ENCODE measurements at places on chromosomes 1 and 21. TPM values are rescaled to one million over a fixed set of nuclear protein-coding genes. Genes with fewer than 3 reads are reported as not detected.

Gene LCE1F
- not detected for total RNA-seq

Gene FRRS1
- total RNA-seq = 4.2 TPM

Gene ZNF362
- total RNA-seq = 9.2 TPM

Gene ADAM30
- total RNA-seq = not detected

Gene CD52
- 278 TPM for total RNA-seq

Gene IL24
- total RNA-seq = 0.54 TPM

Gene KHDC4
- total RNA-seq = 54.7 TPM

Gene ZNF683
- total RNA-seq = 0.32 TPM

Gene C1orf53
- total RNA-seq = 0.95 TPM

Gene MYBPHL
- total RNA-seq = not detected
